ENCODE measurements at places on chromosomes 13 and 19.
A peak's percentile ranks its signal among the peaks of the same experiment; 100 is the strongest.

DNA sequence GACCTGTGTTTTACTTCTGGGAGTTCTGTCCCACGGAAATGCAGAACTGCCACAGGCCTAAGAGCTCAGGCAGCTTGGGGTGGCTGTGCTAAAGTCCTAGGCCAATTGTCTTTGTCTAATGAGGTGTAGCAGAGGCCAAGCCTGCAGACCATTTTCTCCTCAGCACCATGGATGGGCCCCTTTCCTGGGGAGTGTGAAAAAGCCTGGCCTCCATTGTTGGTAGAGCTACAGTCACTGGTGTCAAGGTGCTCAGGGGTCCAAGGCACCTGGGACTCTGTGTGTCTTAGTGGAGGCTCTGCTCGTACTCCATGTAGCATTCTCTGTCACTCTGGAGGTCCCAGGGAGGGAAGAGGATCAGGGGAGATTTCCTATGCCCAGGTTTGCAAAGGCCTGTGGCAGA is 329.6 kb downstream of the SLITRK5 start:
- no peak for DNase-seq

DNA sequence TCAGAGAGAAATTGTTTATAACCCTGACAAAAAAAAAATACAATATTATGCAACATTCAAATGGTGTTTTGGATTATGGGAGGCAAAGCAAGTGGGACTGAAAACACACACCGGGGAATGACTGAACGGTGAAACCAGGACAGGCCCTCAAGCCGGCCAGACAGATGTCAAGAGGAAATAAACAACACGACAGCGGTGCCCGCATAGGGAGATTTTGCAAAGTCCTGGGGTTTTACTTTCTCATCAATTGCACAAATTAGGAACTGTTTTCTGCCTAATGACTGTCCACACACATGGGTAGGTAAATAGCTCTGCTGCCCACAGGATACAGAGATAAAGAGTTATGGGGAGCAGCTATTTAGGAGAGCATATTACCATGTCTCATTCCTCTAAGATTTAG is 134.5 kb downstream of the IRS2 start:
- peak; percentile 55 for DNase-seq

- no peak for DNase-seq
Measured at GRCh38 chr13:105037110-105037509, 1498.4 kb downstream of the EFNB2 start.

- DNase-seq: no peak
Measured at GRCh38 chr19:9610484-9611113, 10.4 kb downstream of the ZNF561 start.
